ENCODE measurements at places on chromosomes 6 and 20. TPM values are rescaled to one million over a fixed set of nuclear protein-coding genes. Genes with fewer than 3 reads are reported as not detected.

DNA sequence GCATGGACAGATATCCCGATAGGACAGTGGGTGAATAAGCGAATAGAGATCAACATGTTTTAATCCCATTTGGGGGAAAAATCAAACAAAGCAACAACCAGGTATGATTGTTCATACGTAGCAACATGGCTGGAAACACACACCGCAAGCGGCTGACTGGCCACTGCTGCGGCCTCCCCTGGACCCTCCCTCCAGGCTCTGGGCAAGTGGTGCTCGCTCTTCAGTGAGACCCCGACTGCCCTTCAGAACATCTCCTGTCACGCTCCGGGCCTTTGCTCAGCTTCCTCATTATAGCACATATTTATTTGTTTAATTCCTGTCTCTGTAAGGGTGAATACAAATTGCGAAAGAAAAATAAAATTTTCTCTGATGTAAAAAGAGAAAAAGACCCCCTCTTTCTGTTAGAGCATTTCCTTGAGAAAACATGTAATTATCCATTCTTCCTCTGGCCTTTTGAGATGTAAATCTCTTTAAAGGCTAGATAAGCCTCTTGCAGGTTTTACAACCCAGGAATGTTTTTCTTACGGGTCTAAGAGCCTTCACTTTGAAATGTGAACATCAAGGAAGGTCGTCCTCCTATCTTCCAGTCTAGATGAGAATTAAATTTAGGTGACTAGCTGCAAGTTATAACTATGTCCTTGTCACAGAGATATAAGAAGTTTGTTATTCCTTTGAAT is 11.0 kb upstream of the FAM210B start:
- peaks cover 13% of the 10 kb centered on the region for H3K27me3 ChIP-seq
- no peak overlapping the region for H3K4me3 ChIP-seq
- H3K4me1 ChIP-seq = peaks cover 10% of the 10 kb centered on the region
- H3K36me3 ChIP-seq = no peaks in the 10 kb centered on the region
- H3K27ac ChIP-seq = no peak overlapping the region
- DNase-seq = no peak

- no peak overlapping the region for H3K4me3 ChIP-seq
- no peaks in the 10 kb centered on the region for H3K36me3 ChIP-seq
- no peaks in the 10 kb centered on the region for H3K4me1 ChIP-seq
- no peaks in the 10 kb centered on the region for H3K27me3 ChIP-seq
Observed at GRCh38 chr6:157518397-157519250, 137.6 kb downstream of the ZDHHC14 start.

Gene EPPIN
- total RNA-seq = not detected

DNA sequence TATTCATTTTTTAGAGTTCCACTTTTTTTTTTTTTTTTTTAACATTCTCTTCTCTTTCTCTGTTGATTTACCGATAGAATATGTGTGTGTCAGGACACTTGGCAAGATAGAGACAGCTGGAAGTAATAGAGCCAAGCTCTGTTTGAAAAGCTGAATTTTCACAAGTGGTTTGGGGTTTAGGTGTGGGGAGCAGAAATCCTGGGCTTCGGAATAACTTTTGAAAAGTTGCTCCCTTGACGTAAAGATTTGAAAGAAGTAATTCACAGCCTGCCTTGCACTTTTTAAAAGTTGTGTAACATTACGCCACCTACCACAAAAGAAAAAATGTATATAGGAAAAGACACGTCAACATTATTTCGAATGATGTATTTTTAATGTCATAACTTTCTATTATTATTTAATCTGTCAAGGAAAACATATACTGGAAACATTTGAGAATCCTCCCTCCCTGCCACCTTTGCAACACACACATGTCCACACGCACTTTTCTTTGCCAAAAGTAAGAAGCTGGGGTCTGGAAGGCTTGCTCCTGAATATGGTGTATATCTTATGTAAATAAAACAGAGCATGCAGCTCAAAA is 917.9 kb downstream of the KIF16B start:
- no peaks in the 10 kb centered on the region for H3K27me3 ChIP-seq
- no peaks in the 10 kb centered on the region for H3K36me3 ChIP-seq
- no peak overlapping the region for H3K27ac ChIP-seq
- DNase-seq = no peak

Gene DACT2
- total RNA-seq = 0.49 TPM

DNA sequence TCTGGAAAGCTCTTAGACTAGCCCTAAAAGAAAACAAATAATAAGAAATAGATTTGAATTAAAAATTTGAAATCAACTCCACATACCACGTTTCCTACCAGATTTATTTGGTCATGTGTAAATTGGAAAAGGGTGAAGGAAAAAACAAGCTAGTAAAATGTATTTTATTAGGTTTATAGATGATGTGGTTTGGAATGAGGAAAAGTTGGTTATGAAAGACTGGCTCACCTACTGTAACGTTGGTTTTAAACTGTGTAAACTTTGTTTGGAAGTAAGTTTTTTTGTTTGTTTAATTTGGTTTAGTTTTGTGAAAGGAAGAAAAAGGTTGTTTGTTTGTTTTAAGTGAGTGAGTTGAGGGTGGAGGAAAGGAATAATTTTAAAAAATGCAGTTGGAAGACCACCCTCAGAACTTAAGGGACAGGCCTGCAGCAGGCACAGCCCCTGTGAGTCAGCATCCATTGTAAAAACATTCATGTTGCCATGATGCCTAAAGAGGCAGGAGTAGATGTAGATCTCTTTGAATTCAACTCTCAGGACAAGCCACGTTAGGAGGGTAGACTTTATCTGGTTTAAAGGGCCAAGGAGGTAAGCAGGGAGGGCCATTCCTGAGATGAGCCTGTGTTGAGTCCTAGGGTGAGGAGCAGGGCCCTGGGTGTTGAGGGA is 93.7 kb upstream of the SCGN start:
- no peaks in the 10 kb centered on the region for H3K36me3 ChIP-seq
- H3K27me3 ChIP-seq = no peaks in the 10 kb centered on the region
- no peak overlapping the region for H3K27ac ChIP-seq
- DNase-seq = no peak

DNA sequence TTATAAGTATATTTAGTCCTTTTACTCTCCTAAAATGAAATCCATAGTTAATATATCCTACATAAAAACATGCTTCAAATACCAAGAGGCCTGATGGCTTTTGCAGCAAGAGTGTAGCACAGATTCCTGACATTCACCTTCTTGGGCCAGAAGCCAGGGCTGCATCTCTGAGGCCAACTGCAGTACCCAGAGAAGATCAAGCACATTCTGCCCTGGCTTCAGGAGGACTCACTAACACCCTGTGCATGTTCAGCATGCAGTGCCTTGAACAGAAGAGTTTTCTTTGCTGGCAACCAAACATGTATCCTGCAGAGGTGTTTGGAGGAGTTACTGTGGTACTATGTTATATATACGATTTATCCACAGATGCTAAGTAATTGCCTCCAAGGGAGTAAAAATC is 90.3 kb downstream of the FHL5 start:
- no peaks in the 10 kb centered on the region for H3K4me1 ChIP-seq
- no peaks in the 10 kb centered on the region for H3K36me3 ChIP-seq
- no peak for DNase-seq
- no peak overlapping the region for H3K4me3 ChIP-seq
- no peaks in the 10 kb centered on the region for H3K27me3 ChIP-seq

DNA sequence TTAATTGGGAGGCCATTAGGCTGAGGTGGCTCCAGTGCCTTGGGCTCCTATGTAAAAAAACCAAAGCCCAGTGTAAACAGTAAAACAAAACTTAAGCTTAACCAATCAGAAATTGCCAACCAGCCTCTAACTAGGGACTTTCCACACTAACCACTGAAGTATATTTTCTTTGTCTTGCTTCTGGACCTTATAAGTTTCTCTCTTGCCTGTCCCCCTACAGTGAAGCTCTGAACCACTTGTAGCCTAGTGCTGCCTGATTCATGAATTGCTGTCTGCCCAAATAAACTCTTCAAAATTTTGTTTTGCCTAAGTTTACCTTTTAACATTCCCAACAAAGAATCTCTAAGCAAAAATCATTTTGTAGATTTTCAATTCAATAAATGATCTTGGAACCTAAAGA is 28.2 kb downstream of the POPDC3 start:
- H3K4me3 ChIP-seq = no peak overlapping the region
- no peaks in the 10 kb centered on the region for H3K4me1 ChIP-seq
- no peaks in the 10 kb centered on the region for H3K27me3 ChIP-seq
- no peak overlapping the region for H3K27ac ChIP-seq
- H3K36me3 ChIP-seq = peaks cover 7% of the 10 kb centered on the region

Data from cardiac muscle cell (in vitro differentiated cells and primary cell).